ENCODE measurements at places on chromosomes 5 and 9.

- DNase-seq = no peak
Measured at GRCh38 chr9:106896695-106897094, 33.7 kb downstream of the ZNF462 start.

- no peak for DNase-seq
Measured at GRCh38 chr9:136961279-136962065, 9.4 kb downstream of the LCN12 start.

- DNase-seq = no peak
Measured at GRCh38 chr5:171264843-171265242, 44.2 kb upstream of the TLX3 start.

DNA sequence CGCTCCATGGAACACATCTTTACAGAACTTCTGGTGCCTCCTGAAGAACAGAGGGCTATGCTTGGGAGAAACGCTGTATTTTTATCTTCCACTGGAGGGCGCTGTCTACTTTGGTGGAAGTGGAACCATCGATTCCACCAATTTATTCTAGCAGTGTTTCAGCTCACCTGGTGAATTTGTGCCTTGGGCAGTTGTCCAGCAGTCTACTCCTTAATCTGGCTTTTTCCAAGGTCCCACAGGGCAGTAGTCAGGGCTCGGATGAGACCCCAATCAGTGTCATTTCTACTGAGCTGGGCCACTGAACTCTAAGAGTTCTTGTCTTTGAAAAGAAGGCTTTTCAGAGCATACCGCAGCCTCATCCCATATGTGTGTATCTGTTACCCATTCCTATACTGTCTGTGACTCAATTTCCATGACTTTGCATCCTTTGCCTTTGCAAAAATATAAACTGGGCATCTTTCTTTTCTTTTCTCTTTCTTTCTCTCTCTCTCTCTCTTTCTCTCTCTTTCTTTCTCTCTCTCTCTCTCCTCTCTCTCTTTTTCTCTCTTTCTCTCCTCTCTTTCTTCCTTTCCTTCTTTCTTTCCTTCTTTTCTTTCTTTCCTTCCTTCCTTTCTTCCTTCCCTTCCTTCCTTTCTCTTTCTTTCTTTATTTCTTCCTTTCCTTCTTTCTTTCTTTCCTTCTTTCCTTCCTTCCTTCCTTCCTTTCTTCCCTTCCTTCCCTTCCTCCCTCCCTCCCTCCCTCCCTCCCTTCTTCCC is 138.4 kb upstream of the ZNF618 start:
- DNase-seq = peak; percentile 76

GRCh38 chr9:124500028-124500795 is 7.0 kb downstream of the NR5A1 start:
- DNase-seq = no peak

DNA sequence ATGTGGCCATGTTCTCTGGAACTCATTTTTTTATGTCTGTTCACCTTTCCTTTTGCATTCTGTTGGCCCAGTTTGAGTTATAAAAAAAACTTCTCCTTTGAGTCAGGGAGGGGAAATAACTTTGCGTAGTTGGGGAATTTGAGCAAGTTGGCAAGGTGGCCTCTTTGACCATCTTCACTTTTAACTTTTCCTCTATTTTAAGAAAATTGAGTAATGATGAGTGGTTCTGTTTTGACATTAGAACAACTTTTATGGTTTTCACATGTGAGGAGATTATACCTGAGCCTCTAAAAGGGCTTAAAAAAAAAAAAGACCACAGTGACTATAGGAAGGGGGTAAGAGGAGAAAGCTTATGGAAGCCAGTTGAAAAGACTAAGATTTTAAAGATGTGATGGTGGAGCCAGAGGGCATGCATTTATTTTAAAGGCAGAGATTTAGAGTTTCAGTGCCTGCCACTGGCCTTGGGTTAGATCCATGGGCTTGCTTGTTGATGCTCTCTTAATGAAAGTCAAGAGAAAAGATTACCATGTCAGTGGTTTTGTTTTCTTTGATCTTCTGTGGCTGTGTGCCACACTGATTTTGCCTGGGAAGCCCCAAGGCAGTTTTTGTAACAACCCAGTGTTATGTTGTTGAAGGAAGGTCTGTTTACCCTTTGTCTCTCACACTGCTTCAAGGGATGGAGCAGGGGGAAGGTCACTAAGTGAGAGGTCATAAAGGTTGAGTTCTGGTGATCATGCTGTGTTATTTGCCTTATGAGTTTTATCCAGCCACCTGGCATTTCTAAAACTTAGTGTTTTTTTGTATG is 219.7 kb upstream of the CD180 start:
- no peak for DNase-seq

DNA sequence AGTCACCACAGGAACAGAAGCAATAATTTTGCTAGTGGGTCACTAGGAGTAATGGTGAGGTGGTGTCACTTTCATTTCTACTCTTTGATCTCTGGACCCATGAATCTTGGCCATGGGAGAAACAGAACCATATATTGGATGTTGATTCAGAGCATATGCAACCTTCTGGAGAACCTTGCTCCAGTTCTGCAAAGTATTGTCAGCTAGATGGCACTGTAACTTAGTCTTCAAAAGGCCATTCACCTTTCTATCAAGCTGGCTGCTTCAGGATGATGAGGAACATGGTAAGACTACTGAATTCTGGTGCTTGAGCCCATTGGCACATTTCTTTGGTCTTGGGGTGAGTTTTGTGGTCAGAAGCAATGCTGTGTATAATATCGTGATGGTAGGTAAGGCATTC is 129.1 kb upstream of the FBN2 start:
- DNase-seq = no peak

DNA sequence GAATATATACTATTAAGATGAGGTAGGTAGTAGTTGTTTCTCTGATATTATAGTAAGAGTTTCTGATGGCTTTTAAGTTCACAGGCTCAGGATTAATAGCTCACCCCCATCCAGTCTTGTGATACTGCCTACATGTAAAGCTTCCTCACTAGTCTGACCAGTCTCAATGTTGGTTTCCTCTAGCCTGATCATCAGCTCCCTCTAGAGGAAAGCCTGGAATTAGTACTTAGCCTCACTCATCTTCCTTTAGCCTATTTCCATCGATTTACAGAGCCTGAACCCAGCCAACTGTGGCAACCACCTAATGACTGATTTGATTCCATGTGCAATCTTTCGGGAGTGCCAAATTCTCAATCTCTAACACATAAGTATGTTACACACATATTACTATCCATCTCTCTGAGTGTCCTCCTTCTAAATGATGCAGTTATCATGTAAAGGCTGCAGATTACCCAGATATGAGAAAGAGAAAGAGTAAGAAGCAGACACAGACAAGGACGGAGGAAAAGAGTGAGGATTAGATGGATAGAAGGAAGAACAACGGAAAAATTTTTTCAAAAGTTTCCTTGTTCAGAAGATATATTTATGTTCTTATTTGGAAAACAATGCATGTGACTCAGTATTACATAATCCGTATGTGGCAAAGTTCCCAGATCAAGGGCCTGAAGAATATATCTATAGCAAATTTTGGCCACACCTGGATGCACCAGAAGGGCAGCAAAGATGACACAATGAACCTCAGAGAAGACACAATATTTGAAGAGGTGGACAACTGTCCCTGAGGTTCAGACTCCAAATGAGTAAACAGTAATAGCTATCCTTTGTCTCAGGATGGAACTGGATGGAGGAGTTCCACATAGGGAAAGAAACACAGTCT is 333.7 kb downstream of the ELAVL2 start:
- peak; percentile 22 for DNase-seq

- peak; percentile 90 for DNase-seq
Measured at GRCh38 chr5:155082401-155082800, 68.8 kb downstream of the KIF4B start.

DNA sequence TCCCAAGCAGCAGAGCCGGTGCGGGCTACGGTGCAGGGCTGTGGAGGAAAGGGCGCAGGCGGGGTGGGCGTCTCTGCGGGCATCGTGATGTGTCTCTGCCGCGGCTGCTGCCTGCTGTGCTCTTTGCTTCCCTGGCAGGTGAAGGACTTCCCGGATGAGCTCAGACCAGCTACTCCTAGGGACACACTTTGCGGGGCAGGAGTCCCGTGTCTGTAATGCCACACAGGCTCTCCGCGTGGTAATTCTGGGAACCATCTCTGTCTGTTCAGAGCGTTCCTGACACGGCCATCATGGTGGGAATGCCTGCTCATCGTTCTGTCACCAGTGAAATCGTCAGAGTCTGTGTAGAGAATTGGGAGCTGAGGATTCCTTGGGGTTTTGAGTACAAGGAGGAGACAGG is 235.5 kb downstream of the FANCC start:
- no peak for DNase-seq

GRCh38 chr9:133740911-133741310 is 2.8 kb upstream of the SARDH start:
- DNase-seq = no peak

GRCh38 chr5:79898611-79899010 is 92.5 kb downstream of the MTX3 start:
- DNase-seq = peak; percentile 2

DNA sequence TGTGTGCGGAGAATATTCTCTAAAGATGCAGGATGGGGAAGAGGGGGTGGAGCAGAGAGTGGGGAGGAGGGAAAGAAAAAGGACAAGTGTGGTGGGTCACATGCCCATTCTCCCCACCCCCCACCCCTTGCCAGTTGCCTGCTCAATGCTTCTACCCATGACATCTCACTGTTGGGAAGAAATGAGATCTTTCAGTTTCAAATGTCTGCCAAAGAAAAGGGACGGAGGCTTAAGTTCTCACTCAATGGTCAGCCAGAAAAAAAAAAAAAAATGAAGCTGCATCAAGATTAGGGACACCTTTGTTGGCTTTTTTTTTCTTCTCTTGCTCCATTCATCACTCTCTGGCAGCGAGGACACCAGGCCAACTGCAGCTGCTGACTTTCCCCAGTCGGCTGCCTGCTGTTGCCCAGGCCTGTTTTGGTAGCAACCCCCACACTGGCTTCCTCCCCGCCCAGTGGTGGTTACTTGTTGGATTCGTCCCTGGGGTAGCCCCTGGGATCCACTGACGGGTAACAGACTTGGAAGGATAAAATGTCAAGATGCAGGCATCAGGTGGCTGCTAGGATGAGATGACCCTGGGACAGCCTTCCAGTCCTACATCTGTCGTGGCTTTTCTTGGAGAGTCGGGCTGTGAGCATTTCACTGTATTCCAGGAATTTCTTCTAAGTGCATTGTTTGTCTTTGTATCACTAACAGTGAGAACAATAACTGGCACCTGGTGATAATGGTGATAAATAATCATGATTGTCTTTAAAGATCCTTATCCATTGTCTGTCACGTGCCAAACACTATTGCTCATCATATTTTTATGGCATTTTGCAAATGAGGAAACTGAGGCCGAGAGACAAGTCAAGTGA is 9.1 kb downstream of the WWC1 start:
- DNase-seq = no peak

GRCh38 chr5:51345106-51345505 is 38.1 kb upstream of the ISL1 start:
- peak; percentile 10 for DNase-seq

DNA sequence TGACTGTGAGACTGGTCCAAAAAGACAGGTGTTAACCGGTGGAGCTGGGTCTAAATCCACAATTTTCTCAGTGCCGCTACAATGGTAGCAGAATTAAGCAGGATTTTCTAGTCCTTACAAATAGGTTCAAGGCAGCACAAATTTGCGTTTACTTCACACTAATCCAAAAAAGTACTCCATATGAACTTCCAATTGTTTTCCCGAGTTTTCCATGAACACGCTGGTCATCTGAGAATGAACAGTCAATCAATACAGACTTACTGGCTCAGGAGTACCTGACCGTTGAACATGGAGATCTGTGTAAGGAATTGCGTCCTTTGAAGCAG is 709 bp downstream of the SLC35D2 start:
- no peak for DNase-seq

- no peak for DNase-seq
Measured at GRCh38 chr9:133566817-133567216, 32.3 kb downstream of the ADAMTSL2 start.

DNA sequence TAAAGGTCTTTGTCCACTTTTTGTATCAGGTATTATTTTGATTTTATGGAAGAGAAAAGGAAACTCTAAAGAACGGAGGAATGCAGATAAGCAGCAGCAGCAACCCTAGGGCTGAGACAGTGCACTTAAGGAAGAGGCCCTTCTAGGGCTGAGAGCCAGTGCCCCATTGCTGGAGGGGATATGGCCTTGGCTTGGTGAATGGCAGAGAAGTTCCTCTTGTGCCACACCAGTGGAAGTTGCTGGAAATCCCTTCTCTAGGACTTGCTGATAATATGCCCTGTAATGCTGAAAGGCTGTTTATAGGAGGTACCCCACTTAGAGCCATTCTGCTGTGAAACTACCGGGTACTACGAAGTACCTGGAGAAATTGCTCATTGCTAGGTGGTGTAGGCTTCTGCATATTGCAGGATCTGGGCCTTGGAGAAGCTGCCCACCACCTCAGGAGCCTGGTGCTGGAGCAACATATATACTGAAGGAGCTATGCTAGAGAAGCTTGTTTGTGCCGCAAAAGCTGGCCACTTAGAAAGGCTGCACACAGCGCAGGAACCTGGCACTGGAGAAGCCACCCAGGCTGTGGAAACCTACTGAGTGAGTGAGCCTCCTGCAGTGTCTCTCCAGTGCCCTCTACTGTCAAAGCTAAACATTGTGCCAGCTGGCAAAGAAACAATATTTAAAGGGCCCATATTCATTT is 9.6 kb upstream of the UBTD2 start:
- DNase-seq = peak; percentile 82

GRCh38 chr5:102271759-102272158 is 24.3 kb downstream of the SLCO4C1 start:
- no peak for DNase-seq

- no peak for DNase-seq
Measured at GRCh38 chr5:528629-529511, 4.6 kb upstream of the SLC9A3 start.

GRCh38 chr5:37533851-37534250 is 154.7 kb downstream of the WDR70 start:
- peak; percentile 70 for DNase-seq

DNA sequence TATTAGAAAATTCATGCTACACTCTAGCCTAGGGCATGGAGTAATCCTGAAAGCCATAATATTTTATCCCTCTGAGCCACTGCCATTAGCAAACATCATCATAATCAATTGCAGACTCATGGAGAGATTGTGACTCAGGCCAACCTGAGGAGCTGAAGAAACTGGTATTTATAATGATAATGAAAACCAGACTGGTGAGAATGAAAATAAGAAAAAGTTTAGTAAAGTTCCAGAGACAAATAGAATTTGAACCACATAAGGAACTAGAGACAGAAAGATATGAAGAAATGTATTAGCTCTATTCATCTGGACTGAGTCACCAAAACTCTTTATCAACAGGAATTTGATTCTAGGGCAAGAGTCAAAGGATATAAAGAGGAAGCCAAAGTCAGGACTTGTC is 158.7 kb downstream of the DRD1 start:
- DNase-seq = no peak

GRCh38 chr9:27538647-27539046 is 9.0 kb upstream of the MOB3B start:
- no peak for DNase-seq

Data from ELR (cell line).